ENCODE measurements at places on chromosomes 13 and 19.
A peak's percentile ranks its signal among the peaks of the same experiment; 100 is the strongest.

DNA sequence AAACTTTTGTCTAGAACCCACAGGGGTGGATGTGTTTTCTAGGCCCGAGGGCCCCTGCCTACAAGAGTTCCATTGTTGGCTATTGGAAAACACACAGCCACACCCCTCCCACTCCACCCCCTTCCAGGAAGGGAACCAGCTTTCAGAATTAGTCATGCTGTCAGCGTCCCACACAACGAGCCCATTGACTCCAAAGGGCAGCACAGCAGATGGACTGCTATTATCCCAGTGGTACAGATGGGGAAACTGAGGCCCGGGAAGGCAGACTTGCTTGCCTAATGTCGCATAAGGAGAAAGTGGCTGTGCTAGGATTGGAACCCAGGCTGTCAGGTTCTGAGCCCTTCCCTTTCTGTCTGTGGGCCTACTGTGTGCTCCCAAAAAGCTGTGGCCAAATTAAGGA, 8.1 kb upstream of the FXYD3 start:
- DNase-seq = no peak

DNA sequence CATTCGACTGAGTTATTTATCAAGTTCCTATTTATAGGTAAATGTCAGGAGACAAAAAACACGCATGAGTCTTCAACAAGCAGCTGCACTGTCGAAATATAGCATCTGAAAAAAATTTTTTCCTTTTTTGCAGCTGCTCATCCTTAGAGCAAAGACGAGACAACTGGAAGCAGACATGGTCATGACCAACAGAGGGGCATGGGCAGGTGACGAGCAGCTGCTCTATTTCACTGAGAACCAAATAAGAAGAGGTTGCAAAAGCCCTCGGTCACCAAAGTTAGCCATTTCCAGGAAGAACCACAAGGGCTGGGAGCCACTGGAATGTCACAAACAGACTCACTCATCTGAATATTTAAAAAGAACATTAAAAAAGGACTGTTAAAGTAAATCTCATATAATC, 22.2 kb downstream of the SOHLH2 start:
- DNase-seq = no peak

DNA sequence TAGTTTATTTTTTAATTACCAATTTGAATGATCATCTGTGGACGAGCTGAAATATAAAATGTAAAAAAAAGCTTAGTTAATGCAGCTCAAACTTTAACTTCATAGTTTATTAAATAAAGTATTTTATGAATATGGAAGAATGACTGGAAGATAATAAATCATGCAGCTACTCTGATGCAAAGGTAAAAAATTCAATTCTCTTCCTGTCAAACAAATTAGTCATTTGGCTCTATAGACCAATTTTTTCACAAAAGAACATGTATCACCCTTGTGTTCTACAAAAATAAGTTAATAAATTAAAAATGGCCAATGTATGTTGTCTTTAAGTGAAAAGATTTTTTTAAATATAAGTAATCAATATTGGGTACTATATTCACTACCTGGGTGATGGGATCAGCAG, 26.2 kb downstream of the EXOSC8 start:
- no peak for DNase-seq

DNA sequence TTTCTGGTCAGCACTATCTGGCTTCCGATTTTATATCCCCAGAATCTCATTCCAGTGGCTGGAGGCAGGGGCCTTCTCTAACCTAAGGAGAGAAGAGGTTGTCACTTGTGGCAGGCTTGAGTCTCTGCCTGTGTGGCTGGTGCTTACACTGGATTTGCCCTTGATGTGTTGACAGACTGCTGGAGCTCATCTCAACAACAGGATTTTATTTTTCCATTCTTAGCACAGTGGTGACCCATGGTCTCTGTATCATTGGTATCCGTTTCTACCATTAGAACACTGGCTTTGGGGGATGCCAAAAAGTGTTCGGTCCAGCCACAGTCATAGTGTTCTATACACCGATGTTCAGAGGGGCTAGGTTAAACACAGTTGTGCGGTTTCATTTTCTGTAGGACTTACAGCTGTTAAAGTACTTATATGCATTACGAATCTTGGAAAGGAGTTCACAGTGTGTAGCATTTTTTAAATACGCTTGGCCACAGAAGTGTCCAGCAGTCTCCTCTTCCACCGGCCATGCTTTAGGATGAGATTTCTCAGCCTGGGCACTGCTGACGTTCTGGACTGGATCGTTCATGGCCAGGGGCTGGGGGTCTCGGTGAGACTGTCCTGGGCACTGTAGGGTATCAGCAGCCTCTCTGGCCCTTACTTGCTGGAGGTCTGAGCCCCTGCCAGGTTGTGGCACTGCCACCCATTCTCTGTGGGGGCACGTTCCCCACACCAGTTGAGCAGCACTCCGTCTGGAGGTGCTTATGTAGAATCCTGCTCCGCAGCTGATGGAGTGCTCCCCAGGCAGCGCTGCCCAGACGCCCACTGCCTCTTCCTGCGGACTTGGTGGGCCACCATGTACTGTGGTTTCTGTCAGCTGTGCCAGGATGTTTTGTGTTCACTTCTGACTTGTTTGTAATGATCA, 41.4 kb upstream of the TEX29 start:
- DNase-seq = no peak

DNA sequence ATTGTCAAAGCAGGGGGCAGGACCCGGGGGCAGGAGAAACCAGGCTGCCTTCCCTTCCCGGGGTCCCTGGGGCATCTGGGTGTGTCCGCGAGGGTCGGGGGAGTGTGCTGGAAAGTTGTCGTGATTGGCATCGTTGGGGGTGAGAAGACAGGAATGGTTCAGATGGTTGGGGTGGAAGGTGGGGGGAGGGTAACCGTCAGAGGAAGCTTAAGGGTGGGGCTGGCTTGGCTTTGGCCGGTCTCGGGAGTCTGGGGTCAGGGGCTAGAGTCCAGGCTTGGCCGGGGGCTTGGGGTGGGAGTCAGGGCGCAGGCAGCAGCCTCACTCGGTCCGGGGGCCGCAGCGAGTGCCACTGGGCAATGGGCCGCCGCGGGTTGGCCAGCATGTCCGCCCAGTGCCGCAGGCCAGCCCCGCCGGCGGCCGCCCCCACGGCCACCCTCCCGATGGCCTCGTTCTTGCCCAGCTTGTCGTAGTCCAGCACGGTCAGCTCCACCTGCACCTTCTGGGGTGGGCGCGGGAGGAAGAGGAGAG, 6.8 kb upstream of the DNAAF3 start:
- DNase-seq = no peak

- DNase-seq = no peak
Observed at GRCh38 chr19:15476325-15476724, 3.0 kb downstream of the PGLYRP2 start.

DNA sequence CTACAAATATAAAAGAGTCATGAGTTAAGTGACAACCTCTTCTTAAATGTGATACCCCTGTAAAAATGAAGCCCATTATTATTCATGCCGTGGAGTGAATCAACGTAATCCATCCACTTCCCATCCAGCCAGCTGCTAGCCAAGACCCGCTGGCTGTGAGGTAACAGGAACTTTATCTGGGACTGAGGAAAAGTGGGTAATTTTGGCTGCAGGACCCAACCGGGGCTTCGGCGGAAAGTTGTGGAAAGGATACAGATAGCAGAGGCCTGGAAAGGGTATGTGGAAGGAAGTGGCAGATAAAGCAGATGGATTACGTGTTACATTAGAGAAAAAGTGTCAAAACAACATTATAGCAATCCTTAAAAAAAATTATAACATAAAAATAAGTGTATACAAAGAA, 48.3 kb downstream of the SLC7A1 start:
- no peak for DNase-seq

DNA sequence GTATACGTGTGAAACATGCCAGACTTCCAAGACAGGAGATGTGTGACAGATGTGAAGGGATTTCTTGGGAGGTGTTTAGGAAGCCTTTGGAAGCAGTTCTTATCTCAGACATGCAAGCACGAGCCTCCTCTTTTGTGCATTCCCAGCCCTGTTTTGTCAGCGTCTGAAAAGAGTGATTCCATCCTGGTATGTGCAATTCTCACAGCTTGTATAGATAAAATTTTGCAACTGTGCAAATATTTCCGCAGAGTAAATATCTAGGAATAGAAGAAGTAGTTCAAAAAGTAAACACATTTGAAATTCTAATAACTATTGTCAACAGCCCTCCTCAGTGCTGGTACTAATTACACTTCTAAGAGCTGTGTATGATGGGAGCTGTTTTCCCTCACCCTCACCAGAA, 72.3 kb upstream of the C1QTNF9B start:
- DNase-seq = no peak

- DNase-seq = no peak
Observed at GRCh38 chr19:10535613-10536012, 8.1 kb upstream of the ATG4D start.

DNA sequence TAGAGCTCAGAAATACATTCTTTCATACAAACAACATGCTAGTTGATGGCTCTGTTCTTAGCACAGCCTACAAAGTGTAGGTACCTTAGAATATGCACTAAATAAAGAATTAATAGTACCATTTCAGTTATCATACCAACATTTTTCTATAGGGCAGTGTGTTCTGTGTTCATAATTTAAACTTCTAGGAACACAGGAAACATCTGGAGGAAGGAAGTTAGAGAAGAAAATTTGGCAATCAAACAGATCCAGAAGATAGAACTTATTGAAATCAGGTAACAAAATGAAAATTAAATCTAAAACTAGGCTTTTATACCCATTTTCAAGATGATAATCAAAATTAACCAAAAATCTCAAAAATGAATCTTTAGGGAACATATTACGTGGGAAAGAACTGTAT, 527.5 kb downstream of the DCT start:
- DNase-seq = no peak

DNA sequence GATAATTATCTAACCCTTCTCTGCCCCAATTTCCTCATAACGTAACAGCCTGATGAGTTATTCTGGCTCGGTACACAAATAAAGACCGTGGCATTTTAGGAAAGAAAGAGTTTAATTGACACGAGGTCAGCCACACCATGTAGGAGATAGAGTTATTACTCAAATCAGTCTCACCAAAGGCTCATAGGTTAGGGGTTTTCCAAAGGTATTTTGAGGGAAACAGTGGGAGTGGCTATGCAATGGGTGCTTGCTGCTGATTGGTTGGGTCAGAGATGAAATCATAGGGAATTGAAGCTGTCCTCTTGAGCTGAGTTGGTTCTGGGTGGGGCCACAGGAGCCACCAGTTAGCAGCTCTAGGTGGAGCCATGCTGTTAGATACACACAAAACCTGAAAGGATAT, 137.5 kb downstream of the FREM2 start:
- peak; percentile 7 for DNase-seq

DNA sequence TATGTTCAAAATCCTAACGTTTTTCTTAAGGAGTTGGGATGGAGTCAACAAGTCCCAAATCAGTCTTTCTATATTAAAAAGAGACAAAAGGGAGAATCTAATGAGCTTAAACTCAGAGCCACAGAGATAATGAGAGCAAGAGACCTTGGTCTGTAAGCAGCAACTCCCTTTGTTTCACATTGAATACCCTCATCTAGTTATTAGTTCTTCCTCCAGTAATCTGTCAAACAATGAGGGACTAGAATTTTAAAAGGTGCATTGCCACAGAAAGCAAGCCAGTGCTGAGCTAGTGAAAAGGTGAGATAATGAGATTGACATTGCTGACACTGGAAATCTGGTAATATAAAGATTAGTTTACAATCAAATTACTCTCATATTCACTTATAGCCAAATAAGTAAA, 718.6 kb downstream of the DACH1 start:
- no peak for DNase-seq

DNA sequence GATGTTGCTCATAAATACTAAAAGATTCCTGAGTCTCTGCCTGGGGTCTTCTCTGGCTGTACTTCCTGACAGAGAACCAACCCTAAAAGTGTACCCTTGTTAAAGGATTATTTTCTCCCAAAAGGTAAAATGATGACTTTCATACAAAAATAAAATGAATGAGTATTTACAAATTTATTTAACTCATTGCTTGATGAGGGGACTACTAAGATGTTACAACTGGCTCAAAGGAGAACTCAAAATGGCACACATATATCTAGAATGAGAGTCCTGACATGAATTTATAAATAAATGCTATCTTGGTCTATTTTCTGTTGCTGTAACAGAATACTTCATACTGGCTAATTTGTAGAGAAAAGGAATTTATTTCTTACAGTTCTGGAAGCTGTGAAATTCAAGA, 30.5 kb downstream of the STOML3 start:
- no peak for DNase-seq

DNA sequence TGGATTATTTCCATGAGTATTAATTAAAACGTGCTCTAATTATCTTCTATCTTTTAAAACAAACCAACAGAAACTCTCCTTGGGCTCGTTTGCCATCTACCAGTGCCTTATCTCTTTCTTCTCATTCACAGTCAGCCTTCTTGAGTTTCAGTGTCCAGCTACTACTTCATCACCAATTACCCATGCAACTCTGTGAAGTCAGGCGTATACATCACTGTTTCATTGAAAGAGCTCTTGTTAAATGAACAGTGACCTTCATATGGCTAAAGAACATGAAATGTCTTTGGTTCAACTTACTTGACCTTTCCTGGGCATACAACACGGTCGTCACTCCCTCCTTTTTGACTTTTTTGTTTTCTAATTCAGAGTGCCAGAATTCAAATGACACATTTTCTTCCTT, 5.2 kb upstream of the IFT88 start:
- DNase-seq = no peak

DNA sequence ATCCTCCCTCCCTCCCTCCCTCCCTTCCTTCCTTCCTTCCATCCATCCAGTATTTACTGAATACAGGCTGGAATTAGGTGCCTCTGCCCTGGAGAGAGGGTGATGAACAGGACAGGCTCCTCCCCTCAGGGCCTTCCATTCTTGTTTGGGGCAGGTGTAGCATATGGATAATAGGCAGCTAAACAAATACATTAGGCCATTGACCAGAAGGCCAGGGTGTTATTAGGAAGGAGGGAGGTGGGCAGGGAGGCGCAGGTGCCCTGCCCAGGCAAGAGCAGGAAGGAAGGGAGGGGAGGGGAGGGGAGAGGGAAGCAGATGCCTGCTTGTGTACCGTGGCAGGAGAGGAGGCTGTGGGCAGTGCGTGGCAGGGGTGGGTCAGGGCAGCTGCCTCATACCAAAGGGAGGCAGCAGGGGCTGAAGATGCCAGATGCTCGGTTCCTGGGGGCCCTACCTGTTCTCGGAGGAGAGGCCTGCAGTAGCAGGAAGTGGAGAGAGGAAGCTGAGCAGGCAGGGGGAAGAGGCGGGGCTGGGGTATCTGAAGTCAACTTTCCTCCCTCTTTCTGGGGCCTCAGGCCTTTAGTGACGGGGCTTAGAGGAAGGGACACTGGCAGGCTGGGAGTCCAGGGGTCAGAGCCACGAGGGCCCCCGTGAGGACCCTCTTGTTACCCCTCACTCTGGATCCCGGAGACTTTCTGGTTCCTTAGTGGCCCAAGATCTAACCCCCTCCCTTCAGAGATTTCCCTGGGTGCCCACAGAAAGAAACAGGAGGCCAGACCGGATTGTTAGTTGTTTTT, at the start of gene RINL:
Gene RINL (minus strand): TSS at position 495 of the 794 bp plus-strand sequence. CDS start 1,533 bp downstream, outside the sequence.
- peak; percentile 68 for DNase-seq

DNA sequence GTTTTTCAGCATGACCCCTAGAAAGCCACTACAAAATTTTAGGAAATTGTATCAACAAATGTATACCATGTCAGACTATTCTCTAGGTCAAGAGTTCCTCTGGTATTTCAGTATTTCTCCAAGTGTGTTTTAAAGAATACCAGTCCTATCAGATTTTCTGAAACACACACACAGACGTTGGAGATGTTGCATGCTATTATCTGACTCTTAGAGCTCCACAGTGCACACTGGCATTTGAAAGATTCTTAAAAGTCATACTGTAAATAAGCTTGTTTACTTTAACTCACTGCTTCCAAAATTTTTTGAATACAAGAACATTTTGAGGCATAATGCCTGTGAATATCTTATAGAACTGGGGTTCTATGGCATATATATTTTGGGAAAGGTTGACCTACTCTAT, 33.8 kb upstream of the VWA8 start:
- DNase-seq = no peak

- peak; percentile 49 for DNase-seq
Observed at GRCh38 chr19:1401138-1401888, at the start of gene GAMT. GAMT (minus strand) TSS chr19:1401542; CDS start chr19:1401476, 66 bp downstream.
